Occipital lobe (tissue), 3 donors: ENCODE measurements at places on chromosomes 16 and 17. TPM values are rescaled to one million over a fixed set of nuclear protein-coding genes. Genes with fewer than 3 reads are reported as not detected.

DNA sequence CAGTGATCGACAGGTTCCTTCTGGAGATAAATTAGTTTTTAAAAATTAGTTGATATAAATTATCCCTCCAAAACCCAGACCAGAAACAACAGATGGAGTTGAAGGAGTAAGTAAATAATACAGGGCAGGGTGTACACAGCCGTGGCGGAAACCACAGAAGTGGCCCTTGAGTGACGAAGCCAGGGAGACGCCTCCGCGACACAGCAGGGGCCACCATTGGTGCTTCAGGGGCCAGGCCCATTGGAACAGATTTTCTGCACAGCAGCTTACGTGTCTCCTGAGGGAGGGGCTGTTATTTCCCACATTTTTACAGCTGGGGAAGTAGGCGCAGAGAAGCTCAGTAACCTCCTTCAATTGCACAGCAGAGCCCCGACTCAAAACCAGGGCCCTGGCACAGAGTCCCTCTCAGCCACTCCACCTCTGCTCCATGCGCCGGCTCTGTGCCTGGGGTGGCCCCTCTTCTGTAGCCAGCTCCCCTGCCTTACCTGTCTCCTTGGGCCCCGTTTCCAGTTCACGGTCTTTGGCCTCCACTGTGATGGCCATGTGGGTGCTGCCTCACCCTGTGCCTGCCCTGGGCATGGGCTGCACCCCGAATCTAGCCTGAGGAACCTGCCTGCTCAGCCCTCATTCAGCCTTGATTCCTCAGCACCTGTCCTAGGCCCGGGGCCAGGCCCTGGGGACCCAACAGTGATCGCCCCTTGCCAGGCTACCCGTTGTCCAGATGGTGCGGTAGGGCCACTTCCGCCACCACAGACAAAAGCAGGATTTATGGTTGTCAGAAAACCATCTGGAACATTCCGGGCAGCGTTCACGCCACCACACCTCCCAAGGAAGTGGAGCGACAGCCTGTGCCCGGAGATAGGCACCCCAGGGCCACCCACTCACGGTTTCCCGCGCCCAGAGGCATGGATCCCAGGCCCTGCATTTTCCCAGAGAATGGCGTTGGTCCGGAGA is 128.5 kb upstream of the GSE1 start:
- no peak for DNase-seq

- DNase-seq = no peak
Measured at GRCh38 chr16:1377406-1378010, 25.8 kb downstream of the GNPTG start.

The ZG16 gene
- total RNA-seq = not detected

The ADAD2 gene
- not detected for total RNA-seq

DNA sequence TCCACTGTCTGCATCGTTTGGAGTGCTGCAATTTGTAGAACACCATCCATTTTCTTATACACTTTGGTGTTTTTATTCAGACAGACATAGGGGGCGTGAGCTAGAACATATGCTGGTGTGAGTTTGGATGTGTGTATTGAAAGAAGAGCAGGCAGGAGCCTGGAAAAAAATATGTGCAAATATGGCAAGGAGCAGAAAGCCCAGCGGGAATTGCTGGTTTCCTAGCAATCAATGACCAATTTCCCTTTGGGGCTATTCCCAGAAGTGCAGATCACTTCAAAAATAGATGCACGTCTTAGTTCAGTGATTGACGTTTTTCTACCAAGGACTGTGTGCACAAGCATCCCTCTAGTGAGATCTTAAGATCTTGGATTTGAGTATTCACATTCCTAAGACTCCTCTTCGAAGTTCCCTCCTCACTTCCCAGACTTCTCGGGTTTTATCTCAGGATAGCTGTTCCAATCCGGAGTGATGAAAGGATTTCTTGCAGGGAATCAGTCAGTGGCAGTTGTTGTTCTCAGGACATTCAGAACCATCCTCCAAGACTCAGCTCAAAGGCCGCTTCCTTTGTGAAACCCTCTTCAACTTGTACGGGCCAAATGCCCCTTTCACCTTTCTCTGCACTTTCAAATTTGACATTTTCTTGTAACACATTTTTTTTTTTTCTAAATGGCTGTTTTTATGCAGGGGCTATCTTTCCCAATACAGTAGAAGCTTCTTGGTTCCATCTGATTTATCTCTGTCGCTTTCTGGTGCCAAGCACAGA is 268.7 kb upstream of the ASIC2 start:
- no peak for DNase-seq
